Gastroesophageal sphincter (tissue), 4 donors: ENCODE measurements at places on chromosomes 13 and 19. TPM values are rescaled to one million over a fixed set of nuclear protein-coding genes. Genes with fewer than 3 reads are reported as not detected.

DNA sequence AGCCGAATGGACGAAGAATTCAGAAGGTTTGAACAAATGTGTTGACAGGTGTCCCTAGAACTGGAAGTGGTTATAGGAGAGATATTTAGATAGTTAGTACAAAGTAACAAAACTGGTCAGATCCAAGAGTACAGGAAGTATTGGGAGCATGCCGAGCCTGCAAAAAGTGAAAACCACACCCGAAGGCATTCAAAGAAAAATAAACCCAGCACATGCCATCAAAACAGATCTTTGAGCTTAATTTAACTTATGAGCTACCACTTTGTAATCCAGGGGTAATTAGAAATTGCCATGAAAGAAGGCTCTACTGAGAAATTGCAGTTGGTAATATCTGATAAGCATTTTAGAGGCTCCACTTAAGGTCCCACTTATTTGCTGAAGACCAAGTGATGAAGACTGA, 214.2 kb downstream of the DNAJC15 start:
- no peak for ATAC-seq

DNA sequence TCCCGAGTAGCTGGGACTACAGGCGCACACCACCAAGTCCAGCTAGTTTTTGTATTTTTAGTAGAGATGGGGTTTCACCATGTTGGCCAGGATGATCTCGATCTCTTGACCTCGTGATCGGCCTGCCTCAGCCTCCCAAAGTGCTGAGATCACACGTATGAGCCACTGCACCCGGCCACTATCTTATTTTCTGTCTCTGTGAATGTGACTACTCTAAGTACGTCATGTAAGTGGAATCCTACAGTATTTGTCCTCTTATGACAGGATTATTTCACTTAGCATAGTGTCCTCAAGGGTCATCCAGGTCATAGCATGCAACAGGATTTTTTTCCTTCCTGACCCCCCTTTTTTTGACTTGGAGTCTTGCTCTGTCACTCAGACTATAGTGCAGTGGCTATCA, 4.8 kb upstream of the TMEM91 start:
- ATAC-seq: no peak

Gene MUC16
- under 0.01 TPM for total RNA-seq

Gene EHD2
- 161 TPM for total RNA-seq

Gene SIGLEC14
- total RNA-seq: not detected
